Midbrain (tissue), 1 donor: ENCODE measurements at places on chromosomes 4 and X.
A peak's percentile ranks its signal among the peaks of the same experiment; 100 is the strongest.

DNA sequence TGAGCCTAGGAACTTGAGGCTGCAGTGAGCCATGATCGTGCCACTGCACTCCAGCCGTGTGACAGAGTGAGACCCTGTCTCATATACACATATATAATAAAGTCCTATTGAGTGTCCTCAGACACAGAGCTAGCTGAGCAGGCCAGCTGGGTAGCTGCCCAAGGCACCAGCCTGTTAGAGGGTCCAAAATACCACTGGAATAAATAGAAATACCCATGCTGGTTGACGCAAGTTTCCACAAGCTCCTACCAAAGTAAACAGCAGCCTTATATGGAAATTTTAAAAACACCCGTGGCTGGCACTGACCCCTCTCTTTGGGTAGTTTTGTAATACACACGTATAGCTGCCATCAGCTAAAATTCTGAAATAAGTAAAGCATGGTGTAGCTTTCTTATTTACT is 348.6 kb downstream of the BCOR start:
- no peak for DNase-seq

GRCh38 chr4:70515367-70516250 is 2.8 kb upstream of the AMTN start:
- DNase-seq = no peak

DNA sequence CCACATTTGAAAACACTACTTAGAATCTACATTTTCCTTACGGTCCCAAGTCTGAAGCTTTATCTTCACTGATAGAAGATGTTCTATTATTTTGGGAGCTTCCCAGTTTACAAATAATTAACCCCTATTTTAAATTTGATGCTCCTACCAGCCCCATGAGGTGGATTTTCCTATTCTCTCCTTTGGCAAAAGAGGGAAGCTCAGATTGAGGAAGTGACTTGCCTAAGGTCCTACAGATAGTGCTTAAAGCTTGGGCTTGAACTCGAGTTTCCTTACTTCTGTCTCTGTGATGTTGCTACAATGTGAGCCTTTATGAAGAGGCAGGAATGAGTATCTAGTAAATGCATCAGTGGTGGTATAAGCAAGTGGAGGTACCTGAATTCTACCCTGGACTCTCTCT is 27.5 kb downstream of the HEPH start:
- no peak for DNase-seq

DNA sequence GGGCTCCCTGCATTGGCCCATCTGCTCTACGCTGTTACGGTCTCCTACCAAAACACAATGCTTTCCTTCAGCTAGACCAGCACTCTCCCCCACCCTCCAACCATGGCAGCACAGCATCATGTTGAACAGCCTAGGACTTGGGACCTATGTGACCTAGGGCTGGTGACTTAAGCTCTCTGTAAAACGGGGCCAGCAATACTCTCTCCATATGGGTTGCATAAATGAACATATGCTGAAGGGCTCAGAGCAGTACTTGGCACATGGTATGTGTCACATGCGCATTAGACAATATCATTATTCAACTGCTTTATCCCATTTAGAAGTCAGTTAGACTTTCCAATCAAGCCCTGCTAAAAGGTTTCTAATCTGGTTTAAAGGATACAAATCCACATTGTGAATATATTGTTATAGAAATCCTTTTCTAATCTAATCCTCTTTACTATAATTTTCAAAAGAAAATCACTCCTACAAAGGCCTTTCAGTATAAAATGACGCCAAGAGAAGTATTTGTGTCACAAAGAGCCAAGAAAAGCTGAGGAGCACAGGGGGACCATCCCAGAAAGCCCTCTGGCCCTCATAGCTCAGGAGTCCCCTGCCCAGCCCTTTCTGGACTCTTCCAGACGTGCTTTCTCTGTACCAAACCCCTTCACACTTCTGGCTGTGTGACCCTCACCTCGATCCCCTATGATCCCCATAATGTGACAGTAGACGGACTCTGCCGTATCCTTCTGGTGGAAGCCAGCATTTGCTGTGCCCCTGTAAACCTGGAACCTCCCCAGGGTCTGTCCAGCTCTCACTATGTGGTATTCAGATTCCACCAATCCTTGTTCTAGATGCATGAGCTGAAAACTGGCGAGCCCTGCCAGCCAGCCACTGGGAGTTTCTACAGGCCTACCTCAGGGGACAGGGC is 42.3 kb downstream of the NSG1 start:
- peak; percentile 11 for DNase-seq

DNA sequence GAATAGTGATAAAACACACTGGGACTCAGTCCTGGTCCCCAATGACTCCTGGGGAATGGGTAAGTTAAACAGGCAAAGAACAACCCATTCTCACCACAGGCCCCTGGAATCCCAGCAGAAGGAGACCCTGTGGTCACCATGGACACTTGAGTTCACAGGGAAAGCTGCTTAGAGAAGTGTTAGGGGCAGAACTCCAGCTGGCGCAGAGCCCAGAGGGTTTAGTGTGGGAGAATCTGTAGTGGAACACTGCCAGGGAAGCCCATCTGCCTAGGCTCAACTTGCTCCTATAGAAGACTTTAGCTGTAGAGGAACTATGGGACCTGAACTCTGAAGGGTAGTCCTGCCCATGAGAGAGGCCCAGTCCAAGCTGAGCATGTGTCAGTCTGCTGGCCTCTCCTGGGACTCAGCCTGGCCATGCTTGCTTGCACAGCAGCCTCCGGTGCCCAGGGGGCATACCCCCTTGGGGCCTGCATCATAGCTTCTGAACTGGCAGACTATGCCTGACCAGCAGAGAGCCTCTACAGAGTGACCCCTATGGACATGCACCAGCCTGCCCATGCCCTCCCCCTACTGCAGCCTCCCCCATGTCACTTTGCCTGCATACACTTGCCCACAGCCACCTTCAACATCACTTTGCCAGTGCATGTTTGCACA is 343.5 kb downstream of the IDS start:
- no peak for DNase-seq
